ENCODE measurements at places on chromosomes 4 and X.
A peak's percentile ranks its signal among the peaks of the same experiment; 100 is the strongest.

GRCh38 chrX:45769761-45770582, 569.3 kb upstream of the DIPK2B start:
- peak; percentile 83 for DNase-seq

DNA sequence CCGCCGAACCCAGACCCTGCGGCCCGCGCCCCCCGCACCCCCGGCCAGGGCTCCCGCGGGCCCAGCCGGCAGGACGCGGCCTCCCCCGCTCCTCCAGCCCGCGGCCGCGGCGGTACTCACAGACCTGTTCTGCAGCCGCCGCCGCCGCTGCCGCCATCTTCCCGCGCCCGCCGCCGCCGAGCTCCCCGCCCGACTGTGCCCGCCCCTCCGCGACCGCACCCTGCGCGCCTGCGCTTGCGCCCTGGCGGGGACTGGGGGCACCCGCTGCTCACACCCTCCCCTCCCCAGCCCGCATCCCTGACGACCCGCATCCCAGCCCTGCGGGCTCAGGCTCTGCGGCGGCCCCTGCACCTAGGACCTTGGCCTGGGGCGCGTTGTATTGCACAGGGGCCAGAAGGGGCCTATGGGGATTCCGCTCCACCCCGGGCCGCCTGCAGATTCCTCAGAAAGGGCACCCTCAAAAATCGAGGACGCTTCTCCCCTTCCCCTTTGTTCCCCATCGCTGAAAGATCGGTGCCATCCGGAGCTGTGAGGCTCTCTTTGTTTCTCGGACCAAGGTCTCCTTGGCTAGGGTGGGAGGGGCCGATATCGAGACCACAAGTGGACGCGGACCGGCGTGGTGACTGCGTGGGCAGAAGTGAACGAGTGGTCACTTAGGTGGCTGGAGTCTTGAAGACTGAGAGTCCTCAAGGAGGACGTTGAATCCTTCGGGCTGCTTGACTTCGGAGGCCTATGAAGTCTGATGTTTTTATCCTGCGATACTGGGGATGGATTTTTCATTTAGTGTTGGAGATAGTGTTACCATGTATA, at the start of gene SGCB:
Gene SGCB, minus strand, starts transcription at position 197 of the 810 bp plus-strand sequence. Its CDS starts 40 bp downstream, at position 157.
- DNase-seq, result peak; percentile 83

- DNase-seq, result no peak
These were observed 37.2 kb upstream of the TMEM131L start for GRCh38 chr4:153428941-153429475.

GRCh38 chr4:2247128-2248043, 5.5 kb upstream of the HAUS3 start:
- DNase-seq, result no peak

DNA sequence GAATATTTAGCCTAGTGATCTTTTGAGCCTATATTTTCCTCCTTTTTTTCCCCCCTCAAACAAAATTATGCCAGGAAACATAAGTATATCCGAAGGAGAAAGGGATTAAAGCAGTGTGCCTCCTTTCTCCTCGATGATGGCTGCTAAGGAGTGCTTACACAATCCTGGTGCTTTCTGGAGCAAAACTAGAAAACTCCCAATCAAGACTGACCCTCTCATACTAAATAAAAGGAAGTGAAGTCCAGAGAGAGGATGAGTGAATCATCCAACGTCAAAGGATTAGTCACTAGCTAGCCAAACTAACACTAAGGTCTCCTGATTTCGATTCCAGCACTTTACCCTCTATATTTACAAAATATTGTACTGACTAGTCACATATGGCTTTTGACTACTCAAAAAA, 146.8 kb downstream of the PPP3CA start:
- DNase-seq, result no peak

- no peak for DNase-seq
These were observed 586.6 kb downstream of the RAPGEF2 start for GRCh38 chr4:159689526-159689925.

DNA sequence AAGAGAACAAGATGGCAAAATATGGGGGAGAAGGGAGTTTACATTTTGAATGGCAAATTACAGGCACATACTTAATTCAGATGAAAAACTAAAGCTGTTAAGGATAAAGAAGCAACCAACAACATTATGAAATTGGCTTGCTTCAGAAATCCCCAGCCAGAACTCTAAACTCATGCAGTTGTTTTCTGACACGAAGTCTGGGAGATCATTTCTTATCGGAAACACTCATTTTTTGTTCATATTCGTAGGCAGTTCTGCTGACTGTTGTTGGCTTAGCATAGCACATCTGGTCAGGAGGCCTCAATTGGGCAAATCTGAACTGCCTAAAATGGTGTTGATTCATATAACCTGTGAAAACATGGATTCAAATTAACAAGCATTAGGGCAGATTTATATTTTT, 33.0 kb upstream of the ARHGAP6 start:
- DNase-seq, result no peak

DNA sequence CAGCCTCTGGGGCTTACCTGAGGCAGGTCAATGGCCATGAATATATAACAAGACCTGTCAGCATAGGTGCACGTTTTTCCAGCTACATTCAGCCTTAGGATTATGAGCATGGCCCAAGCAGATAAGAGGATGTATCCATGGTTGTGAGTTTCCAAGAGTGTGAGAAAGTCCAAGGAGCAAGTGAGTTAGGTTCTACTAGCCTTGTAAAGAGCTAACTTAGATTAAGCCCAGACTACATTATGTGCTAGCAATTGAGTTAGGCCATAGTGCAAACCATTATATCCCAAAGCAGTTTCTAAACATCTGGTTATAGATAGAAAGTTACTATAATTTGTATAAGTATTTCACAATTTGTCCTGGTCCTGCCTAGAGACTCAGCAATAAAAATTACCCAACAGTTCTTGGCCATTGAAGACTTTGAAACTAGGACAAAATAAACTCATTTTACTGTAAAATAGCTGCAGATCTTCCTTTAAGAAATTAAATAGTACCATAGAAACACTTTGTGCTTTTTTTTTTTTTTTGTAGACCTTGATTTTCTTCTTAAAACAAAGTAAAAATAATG, 312.0 kb downstream of the CAMK2D start:
- DNase-seq, result no peak

DNA sequence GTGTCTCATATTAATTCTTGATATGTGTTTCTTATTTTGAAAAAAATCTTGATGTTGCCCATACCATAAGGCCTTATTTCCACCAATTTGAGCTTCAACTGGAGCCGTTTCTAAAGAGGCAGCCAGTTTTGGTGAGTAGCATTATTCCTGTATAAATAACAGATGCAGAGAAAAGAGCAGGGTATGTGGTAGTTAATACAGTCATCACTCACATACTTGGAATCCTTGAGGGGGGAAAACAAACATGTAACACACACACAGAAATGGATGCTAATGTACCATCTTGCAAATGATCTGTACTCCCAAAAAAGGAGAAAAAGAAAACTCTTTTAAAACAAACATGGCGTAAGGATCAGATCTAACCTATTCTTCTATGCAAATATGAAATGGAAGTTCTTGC, 389.7 kb downstream of the GPM6A start:
- DNase-seq, result no peak

DNA sequence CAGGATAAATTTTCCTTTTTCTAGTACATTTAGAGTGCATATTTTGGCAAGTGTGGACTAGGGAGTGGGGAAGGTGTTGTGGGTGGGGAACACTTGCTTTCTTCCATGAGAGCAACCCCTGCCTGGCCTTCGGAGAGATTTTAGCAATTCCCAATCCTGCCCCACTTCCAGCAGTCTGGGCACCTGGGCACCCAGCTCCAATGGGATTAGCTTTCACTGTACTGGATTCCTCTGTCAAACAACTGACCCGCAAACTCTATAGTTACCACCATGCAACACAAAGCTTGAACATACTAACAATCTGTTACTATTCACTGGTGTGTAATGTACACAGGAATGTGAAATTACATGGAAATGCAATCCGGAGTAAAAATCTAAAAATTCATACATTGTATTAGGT, 50.3 kb downstream of the SH3RF1 start:
- DNase-seq, result no peak

GRCh38 chr4:8435656-8436121, 4.8 kb downstream of the ACOX3 start:
- DNase-seq, result no peak

DNA sequence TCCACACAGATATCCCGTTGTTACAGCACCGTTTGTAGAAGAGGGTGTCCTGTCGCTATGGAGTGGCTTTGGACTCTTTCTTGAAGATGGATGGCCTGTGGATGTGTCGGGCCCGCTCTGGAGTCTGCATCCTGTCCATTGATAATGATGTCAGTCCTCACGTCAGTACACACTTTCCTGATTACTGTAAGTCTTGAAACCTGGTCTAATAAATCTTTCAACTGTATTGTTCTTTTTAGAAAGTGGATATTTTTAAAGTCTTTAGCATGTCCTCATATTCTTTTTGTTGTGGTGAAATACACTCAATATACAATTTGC, 14.9 kb downstream of the MSANTD1 start:
- DNase-seq, result no peak

DNA sequence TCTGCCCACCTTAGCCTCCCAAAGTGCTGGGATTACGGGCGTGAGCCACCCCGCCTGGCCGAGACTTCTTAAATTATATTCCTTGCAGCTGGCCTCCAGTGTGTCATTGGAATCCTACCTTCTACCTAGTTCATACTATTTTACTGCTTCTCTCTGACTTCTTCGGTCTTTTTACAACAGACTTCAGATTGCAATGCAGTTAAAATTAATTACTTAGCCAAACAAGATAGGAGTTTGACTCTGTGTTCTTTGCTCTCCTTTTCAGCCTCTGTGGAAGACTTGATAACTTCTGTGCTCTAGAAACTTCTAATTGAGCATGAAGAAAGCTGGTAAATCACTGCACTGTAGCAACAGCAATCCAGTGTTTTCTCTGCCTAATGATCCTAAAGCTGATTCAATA, 199.5 kb downstream of the GASK1B start:
- no peak for DNase-seq

DNA sequence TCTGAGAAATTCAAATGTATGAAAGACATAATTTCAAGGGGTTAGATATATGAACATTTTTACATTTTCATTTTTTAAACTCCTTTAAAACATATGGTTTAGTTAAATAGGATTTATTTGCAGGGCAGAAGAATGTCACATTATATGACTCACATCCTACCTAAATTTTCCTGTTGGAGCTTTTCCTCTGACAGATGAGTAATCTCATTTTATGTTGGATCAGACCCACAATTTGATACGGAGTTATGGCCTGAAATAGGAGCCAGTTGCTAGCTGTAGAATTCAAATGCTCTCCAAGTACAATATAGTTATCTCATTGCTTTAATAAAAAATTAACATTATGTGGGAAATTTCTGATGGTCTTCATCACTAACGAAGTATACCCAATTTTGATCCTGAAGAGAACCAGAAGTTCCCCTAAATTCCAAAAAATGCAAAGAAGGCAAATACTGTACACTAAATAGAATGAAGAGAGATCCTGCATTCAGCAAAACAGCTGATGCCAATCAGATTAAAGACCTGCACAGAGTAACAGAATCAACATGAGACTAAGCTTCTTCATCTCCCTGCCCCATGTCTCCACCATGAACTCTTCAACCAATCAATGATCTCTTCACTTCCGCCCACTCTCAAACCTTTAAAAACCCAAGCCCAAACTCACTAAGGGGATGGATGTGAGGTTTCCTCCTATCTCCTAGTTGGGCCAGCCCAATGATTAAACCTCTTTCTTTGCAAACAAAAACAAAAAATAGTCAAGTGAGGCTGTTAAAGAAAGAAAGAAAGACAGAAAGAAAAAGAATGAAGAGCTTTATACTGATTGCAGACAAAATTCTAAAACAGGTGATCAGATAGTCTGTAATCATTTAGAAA, 10.9 kb upstream of the EXOSC9 start:
- DNase-seq, result no peak

- no peak for DNase-seq
These were observed 182.0 kb downstream of the RASL11B start for GRCh38 chr4:53043891-53044650.

GRCh38 chr4:100022792-100023222, 72.7 kb upstream of the H2AZ1 start:
- DNase-seq, result peak; percentile 31

DNA sequence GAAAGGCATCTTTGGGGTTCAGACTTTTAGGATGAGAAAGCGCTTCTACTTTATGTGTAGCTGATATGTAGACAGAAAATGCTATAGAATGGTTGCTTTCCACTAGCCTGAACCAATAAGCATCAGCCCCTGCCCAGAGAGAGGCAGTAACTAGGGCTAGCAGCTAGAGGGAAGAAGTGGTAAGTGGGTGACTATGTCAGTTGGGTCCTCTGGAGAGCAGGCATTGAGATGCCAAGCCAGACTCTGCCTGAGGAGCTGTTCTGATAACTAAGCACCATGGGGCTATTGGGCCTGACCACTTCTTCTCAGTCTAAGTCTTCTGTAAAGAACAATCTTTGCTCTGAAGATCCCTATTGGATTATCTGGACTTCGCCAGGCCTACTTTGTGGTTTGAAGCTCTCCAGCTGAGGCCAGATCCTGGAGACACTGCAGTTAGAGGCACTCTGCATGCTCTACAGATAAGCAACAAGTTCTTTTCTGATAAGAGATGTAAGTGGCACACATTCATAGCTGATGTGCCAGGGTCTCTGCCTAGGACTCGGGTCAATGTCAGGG, 146.1 kb downstream of the RBM46 start:
- no peak for DNase-seq

DNA sequence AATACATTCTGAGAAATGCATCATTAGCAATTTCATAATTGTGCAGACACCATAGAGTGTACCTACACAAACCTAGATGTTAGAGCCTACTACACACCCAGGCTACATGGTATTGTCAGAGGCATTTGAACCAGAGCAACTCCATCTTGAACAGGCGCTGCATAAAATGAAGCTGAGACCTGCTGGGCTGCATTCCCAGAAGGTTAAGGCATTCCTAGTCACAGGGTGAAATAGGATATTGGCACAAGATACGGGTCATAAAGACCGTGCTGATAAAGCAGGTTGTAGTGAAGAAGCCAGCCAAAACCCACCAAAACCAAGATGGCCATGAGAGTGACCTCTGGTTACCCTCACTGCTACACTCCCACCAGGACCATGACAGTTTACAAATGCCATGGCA, 116.4 kb downstream of the LARP7 start:
- no peak for DNase-seq

Measured in femur (tissue), 1 donor.